NCI-H1048 (cell line): ENCODE measurements at places on chromosomes 13 and 19.

GRCh38 chr19:35696835-35697234, 7.5 kb upstream of the ZBTB32 start:
- DNase-seq: no peak

- no peak for DNase-seq
Observed at GRCh38 chr13:111860231-111860552, 206.8 kb upstream of the SOX1 start.

DNA sequence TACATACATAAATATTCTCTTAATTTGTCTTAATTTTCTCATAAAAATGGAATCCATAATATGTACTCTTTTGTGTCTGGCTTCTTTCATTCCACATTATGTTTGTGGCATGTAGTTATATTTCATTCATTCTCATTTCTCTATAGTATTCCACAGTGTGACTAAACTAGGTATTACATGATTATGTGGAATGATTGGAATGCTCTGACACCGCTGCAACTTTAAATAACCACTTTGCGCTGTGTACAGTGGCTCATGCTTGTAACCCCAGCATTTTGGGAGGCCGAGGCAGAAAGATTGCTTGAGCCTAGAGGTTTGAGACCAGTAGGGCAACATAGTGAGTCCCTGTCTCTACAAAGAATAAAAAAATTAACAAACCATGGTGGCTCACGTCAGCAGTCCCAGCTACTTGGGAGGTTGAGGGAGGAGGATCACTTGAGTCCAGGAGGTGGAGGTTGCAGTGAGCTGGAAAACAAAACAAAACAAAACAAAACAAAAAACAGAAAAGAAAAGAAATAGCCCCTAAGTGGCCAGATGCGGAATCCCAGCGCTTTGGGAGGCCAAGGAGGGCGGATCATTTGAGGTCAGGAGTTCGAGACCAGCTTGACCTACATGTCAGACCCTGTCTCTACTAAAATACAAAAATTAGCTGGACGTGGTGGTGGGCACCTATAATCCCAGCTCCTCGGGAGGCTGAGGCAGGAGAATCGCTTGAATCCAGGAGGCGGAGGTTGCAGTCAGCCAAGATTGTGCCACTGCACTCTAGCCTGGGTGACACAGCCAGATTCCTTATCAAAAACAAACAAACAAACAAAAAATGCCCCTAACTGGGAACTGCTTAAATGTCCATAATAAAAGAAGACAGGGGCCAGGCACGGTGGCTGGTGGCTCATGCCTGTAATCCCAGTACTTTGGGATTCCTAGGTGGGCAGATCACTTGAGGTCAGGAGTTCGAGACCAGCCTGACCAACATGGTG, 8.0 kb upstream of the SAE1 start:
- DNase-seq: no peak

- DNase-seq: no peak
Observed at GRCh38 chr19:3556978-3557460, 367 bp downstream of the MFSD12 start.

- no peak for DNase-seq
Observed at GRCh38 chr19:41219924-41220567, 1.0 kb downstream of the AXL start.

GRCh38 chr19:49679771-49680413, 2.8 kb downstream of the PRMT1 start:
- no peak for DNase-seq

DNA sequence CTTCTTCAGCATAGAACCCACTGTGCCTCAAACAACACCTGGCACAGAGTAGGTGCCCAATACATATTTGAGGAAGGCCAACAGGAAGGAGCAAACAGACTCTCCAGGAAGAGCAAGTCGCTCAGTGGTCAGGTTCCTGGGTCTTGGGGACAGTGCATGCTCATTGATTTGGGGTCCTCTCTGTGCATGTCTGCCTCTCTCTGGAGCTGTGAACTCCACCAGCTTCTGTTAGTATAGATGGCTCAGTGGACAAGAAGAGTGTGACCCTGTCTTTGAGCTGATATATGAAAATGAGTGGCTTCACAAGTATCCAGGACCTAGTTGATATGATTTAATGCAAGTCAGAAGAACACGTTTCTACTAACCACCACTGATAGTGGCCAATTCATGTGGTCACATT, 98.7 kb downstream of the KCTD15 start:
- no peak for DNase-seq

GRCh38 chr19:20287070-20287469, 120.1 kb downstream of the ZNF486 start:
- no peak for DNase-seq

DNA sequence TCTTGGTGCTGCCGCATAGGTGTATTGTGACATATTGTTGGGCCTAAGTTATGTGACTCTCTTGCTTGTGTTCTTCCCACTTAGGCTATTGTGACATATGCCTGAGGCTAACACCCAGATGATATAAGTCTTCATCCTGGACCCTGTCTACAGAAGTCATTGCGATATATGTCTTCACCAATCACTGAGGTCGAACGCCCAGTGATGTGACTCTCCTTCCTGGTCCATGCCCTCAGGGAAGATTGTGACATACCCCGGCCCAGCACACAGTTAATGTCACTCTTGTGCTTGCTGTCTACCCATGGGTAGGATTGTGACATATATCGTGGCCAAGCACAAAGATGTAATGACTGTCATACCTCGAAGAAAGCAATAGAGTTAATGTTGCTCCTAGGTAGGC, 16.9 kb upstream of the ZNF730 start:
- DNase-seq: no peak

GRCh38 chr19:33174186-33174585, 19.9 kb upstream of the LRP3 start:
- no peak for DNase-seq

DNA sequence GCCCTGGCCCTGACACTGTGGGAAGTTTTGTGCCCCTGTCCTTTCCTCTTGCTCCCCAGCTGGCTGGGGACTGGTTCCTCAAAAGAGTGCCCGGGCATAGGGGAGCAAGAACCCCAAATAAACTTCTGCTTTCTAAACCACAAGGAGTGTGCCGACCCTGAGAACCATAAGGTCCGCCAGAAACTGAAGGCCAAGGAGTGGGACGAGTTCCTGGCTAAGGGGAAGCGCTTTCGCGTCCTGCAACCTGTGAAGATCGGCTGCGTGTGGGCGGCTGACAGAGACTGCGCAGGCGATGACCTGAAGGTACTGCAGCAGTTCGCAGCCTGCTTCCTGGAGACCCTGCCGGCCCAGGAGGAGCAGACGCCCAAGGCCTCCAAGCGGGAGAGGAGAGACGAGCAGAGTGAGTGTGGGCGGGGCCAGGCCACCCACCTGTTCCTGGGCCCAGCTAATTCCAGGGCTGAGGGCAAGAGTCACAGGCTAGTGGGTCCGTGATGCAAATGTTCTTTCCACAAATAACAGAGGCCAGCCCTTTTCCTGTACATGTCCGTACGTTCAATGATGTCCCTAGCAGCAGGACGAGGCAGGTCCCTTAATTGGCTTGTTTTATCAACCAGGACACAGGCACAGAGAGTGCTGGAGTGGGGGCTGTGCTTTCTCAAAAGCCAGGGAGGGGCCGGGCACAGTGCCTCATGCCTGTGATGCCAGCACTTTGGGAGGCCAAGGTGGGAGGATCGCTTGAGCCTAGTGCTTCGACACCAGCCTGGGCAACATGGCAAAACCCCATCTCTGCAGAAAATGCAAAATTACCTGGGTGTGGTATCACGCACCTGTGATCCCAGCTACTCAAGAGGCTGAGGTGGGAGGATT, 25.6 kb downstream of the UBXN6 start:
- no peak for DNase-seq

- no peak for DNase-seq
Observed at GRCh38 chr19:42352301-42353259, 27.1 kb downstream of the MEGF8 start.

GRCh38 chr19:29395734-29396414, 129.9 kb upstream of the VSTM2B start:
- DNase-seq: no peak

DNA sequence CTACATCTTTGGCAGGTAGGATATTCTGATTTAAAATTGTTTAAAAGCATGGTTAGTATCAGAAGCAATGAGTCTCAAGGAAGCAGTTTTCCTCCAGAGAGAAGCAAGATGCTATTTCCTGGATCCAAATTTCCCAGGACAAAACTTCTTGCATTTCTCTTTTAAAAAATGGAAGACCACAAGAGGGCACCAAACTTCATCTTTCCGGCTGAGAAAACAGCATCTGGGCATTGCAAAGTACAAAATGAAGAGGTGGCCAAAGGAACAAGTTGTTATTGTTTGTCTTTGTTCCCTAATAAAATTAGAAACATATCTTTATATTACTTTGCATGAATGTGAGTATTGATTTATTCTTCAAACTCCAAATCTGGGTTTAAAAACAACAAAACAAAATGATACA, 60.0 kb upstream of the LRCH1 start:
- DNase-seq: no peak

GRCh38 chr13:40624383-40624782, 42.1 kb downstream of the FOXO1 start:
- DNase-seq: no peak

DNA sequence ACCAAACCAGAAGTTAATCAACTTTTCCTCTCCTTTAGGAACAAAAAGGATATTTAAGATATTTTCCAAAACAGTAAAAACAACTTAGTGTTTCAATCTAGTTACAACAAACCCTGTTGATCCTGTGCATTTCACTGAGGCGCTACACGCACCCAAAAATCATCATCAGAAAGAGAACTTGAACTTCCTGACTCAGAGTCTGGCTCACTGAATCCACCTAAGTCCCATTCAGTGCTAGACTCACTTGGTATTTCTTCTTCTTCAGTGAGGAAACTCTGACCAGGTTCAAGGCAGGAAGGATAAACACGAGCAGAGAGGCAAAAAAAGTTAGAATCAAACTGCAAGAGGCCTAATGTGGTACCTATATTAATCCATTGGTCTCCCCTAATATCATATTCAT, 2.2 kb downstream of the KBTBD6 start:
- no peak for DNase-seq

GRCh38 chr13:95023405-95023804, 277.8 kb downstream of the ABCC4 start:
- DNase-seq: no peak

- DNase-seq: no peak
Observed at GRCh38 chr19:19300613-19301012, 19.7 kb downstream of the SUGP1 start.

GRCh38 chr19:7260161-7260560, 34.1 kb downstream of the INSR start:
- no peak for DNase-seq

DNA sequence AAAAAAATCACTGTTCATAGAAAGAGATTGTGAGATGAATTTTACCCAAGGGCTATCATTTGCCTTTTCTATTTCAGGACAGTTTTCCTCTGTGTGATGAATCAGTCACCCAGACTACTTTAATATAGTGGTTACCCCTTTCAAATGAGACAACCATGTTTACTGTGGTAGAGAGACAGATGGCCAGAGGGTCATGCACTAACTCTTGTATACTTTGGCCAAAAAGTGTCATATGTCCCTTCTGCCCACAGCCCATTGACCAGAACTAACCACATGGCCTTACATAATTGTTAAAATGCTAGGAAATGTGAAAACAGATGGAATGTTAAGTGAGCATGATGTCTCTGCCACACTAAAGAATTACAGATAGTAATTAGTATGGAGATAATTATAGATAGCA, 498.7 kb downstream of the DACH1 start:
- no peak for DNase-seq

DNA sequence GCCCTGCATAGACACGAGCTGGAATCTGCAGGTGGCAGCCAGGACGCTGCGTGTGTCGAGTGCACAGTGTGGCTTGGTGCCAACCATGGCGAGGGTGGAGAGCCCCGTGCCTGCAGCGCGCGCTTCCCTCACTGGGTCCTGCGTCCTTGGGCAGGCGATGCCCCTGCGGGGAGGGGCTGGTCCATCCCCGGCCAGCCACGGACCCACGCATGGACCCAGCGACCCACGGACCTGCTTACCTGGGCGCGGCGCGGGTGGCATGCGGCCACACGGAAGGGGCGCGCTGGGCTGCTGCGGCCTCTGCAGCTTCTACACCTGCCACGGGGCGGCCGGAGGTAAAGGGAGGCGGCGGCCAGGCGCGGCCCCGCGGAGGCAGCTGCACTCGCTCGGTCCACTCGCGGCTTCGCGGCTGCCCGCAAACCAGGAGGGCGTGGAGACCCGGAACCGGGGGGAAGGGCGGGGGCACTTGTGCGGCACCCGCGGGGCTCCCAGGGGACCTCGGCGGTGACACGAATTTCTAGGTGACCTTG, 569 bp upstream of the MCF2L start:
- no peak for DNase-seq

GRCh38 chr19:48999481-49000325, 6.0 kb downstream of the RUVBL2 start:
- DNase-seq: no peak

- DNase-seq: no peak
Observed at GRCh38 chr19:4326837-4327251, 11.8 kb downstream of the STAP2 start.

- DNase-seq: no peak
Observed at GRCh38 chr13:75770592-75771011, 134.5 kb downstream of the LMO7 start.

DNA sequence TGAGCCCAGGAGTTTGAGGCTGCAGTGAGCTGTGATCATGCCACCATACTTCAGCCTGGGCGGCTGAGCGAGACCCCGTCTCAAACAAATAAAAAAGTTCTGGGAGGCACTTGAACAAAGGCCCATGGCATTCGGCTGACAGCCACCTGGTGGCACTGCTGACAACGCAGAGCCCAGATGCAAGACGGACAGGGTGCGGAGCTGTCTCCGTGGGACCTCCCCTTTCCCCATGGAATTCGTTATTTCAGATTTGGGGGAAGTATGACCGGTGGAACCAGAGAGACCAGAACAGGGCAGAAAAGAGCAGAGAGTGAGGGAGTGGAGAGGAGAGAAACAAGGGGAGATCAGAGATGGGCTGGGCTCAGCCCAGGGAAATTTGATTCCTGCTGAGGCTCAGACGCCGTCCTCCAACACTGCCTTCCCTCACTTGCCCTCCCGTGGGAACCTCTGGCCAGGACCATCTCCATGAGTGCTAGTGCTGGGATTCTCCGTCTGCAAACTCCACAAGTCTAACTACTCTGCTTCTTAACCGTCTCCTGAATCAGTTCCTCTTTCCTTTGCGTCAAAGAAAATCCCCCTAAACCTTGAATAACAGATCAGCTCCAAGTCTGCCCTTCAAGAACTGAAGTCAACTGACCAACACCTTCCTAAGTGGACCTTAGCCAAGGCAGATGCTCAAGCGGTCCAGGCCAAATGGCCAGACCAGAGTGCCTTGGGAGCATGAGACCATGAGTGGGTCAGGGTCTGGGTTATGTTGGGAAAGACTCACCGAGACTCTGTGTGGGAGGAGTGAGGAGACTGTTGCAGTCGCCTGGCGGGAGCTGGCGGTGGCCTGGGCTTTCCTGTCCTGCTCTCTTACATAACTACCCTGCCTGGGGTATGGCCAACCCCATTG, 11.9 kb upstream of the ATF5 start:
- DNase-seq: no peak

DNA sequence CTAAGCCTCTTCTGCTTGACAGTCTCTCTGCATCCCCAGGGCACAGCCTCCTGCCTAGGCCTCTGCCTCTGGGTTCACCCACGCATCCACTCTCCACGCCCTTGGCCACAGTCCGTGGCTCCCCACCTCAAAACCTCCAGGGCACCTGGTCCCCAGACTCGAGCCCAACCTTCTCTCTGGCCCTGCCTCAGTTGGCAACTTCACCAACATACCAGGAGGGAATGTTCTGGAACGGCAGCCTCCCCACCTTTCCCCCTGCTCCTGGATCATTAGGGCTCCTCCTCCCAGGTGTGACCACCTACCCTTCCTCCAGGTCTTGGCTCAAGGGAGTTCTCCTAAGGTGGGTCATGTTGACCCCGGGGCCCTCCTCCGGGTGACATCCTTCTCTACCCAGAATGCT, 69.1 kb downstream of the SOX1 start:
- DNase-seq: no peak

- no peak for DNase-seq
Observed at GRCh38 chr13:110921209-110921608, 6.3 kb upstream of the ANKRD10 start.
